Spleen (tissue), 13 donors: ENCODE measurements at places on chromosomes 11 and 22. TPM values are rescaled to one million over a fixed set of nuclear protein-coding genes. Genes with fewer than 3 reads are reported as not detected.
A peak's percentile ranks its signal among the peaks of the same experiment; 100 is the strongest.

- H3K27me3 ChIP-seq = no peaks in the 10 kb centered on the region
- H3K4me3 ChIP-seq = no peak overlapping the region
- no peak for DNase-seq
Measured at GRCh38 chr22:38163844-38164550, 17.6 kb downstream of the PLA2G6 start.

DNA sequence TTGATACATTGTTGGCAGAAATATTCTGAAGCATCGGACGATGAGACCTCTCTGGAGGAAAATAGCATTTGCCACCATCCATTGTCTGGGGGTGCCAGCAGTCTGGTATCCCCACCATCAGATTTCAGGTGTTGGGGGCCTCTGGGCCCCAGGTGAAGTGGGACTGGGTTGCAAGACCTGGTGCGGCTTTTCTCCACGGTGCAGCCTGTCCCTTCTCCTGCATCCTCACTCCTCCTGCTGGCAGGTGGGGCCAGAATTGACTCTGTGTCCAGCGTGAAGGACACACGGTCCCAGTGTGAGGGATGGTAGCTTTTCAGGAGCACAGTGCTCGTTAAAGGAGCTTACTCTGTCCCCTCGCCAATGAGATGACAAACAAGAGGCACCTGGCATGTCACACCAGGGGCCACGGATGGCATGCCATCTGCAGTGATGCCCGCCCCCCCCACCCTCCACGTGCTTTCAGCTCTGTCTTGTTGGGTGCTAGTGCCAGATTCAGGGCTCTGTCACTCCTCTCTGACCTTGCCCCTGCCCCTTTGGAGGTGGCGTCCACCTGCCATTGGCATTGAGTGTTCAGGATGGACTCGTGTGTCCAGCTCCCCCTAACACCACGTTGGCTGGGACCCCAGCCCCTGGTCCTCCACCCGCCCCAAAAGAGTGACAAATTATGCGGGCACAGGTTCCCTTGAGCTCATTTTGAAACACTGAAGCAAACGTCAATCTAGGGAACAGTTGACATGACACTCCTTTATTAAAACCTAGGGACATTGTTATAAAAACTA is 62.4 kb downstream of the PARVG start:
- H3K36me3 ChIP-seq = no peaks in the 10 kb centered on the region
- H3K27ac ChIP-seq = no peak overlapping the region
- no peak overlapping the region for H3K4me3 ChIP-seq
- H3K27me3 ChIP-seq = peaks cover 25% of the 10 kb centered on the region
- H3K4me1 ChIP-seq = no peaks in the 10 kb centered on the region
- DNase-seq = no peak

GRCh38 chr22:35324762-35325161 is 25.1 kb downstream of the TOM1 start:
- DNase-seq = no peak
- no peaks in the 10 kb centered on the region for H3K27me3 ChIP-seq
- H3K27ac ChIP-seq = no peak overlapping the region
- peaks cover 28% of the 10 kb centered on the region for H3K4me1 ChIP-seq
- no peak overlapping the region for H3K4me3 ChIP-seq

- peaks cover 68% of the 10 kb centered on the region for H3K27me3 ChIP-seq
- peaks cover 25% of the 10 kb centered on the region for H3K4me1 ChIP-seq
- no peak overlapping the region for H3K27ac ChIP-seq
- H3K36me3 ChIP-seq = no peaks in the 10 kb centered on the region
- DNase-seq = no peak
Measured at GRCh38 chr22:44332946-44333345, 20.2 kb upstream of the SHISAL1 start.

- H3K4me1 ChIP-seq = no peaks in the 10 kb centered on the region
- DNase-seq = peak; percentile 83
- H3K4me3 ChIP-seq = no peak overlapping the region
- no peak overlapping the region for H3K27ac ChIP-seq
Measured at GRCh38 chr11:47328449-47329390, 23.8 kb downstream of the MYBPC3 start.

DNA sequence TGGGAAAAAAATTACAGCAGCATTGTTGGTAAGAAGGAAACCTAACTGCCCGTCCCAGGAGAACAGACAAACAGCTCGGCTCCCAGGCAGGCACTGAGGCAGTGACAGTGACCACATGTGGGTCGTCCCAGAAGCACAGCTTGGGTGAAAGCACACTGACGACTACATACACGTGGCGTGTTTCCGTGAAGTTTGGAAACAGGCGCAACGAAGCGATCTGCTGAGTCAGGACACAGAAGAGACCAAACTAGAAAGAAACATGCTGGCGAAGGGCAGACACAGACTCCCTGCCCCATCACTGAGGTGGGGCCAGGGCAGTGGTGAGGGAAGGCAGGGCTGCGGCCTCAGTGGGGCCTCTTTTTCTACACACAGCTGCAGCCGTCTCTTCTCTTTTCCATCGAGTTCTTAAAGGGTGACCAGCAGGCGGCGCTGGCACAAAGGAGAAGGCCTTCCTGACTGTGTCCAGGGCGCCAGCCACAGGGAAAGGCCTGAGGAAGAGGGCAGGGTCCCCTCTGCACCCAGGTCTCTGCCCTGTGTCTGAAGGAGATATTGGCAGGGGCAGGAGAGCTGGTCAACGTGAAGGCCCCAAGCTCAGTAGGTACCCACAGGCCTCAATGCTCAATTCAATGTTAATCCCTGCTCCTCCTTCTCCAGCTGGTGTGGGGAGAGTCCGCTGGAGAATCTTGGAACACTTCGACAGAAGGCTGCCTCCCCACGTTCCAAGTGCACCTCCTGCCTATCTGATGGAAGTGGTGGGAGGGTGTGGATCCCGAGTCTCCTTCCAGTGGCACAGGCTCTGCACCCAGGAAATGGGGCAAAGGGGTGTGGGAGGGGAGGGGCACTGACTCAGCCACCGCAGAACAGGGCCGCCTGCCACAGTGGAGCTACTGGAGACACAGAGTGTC is 19.9 kb downstream of the CARS1 start:
- no peaks in the 10 kb centered on the region for H3K36me3 ChIP-seq
- DNase-seq = peak; percentile 86
- H3K27me3 ChIP-seq = no peaks in the 10 kb centered on the region
- H3K27ac ChIP-seq = no peak overlapping the region
- H3K4me3 ChIP-seq = no peak overlapping the region

DNA sequence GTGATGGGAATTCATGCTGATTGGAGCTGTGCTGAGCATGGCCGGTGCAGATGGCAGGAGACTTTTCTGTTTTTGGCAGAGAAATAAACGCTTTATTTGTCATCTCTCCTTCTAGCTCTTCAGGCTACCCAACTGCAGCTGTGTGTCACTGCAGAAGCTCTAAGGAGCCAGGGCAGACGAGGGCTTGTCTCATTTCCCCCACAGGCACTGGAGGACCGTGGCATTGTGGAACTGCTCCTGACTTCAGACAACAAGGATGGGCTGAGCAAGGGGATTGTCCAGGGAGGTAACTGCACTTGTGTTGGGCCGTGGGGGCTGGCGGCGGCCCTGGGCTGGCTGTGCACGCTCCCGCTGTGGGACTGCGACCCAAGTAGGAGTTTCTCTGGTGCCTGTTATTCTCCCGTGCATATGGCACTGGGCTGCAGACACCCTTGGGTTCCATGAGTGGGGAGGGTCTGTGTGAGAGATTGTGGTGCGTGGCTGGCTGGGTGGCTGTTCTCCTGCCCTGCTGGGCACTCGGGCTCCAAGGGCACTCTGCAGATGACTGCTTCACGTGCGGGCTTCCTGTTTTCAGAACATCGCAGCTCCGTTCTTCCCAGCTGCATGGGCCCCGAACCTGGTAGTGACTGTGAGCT is 27.2 kb downstream of the GLB1L2 start:
- no peak overlapping the region for H3K4me3 ChIP-seq
- H3K27me3 ChIP-seq = peaks cover 36% of the 10 kb centered on the region
- no peak overlapping the region for H3K27ac ChIP-seq
- no peaks in the 10 kb centered on the region for H3K36me3 ChIP-seq
- DNase-seq = no peak
- H3K4me1 ChIP-seq = peaks cover 9% of the 10 kb centered on the region

GRCh38 chr11:94793822-94794221 is 25.7 kb downstream of the AMOTL1 start:
- peak overlapping the region; percentile 56 for H3K27ac ChIP-seq
- no peak for DNase-seq
- H3K4me1 ChIP-seq = peaks cover 35% of the 10 kb centered on the region
- no peaks in the 10 kb centered on the region for H3K27me3 ChIP-seq

DNA sequence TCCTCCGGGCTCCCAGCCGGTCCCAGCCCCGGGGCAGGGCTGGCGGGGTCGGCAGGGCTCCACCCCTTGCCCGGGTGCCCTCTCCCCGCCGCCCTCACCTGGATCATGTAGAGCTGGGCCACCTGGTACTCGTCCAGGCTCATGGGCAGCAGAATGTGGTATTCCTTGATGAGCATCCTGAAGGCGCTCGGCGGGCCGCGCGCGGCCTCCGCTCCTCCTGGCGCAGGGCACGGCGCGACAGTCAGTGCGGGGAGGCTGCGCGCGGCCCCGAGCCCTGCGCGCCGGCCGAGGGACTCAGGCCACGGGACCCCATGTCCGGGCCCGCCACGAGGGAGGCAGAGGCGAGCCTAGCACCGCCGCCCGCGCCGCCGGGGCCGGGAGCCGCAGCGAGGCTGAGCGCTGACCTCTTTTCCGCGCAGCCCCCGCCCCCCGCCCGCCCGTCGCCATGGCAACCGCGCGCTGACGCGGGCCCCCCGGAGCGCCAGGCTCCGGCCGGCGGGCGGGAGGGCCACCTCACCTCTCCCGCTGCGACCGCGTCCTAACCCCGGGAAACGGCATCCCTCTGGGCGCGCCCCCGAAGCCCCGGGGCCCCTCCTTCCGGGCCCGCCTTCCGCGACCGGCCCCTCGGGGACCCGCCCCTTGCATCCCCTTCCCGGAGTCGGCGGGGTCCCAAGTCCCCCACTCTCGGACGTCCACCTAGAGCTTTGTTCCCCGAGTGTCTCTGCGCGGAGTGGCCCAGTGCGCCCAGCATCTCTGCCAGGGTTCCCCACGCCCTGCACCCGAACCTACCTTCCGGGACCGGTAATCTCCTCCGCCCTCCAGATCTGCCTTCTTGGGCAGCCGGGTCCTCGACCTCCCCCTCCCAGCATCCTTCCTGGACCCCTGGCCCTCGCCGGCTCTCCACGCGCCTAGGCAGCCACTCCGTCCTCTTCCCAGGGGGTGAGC is 886 bp downstream of the PITPNM1 start:
- H3K36me3 ChIP-seq = peaks cover 50% of the 10 kb centered on the region
- peak; percentile 88 for DNase-seq
- H3K4me1 ChIP-seq = peaks cover 51% of the 10 kb centered on the region
- peak overlapping the region; percentile 97 for H3K27ac ChIP-seq
- no peaks in the 10 kb centered on the region for H3K27me3 ChIP-seq

- no peaks in the 10 kb centered on the region for H3K36me3 ChIP-seq
- DNase-seq = peak; percentile 50
- H3K27ac ChIP-seq = no peak overlapping the region
- H3K4me3 ChIP-seq = no peak overlapping the region
Measured at GRCh38 chr11:1942558-1943260, 4.4 kb upstream of the MRPL23 start.

- no peak overlapping the region for H3K4me3 ChIP-seq
- H3K4me1 ChIP-seq = peaks cover 7% of the 10 kb centered on the region
- no peaks in the 10 kb centered on the region for H3K27me3 ChIP-seq
Measured at GRCh38 chr11:63737718-63738117, 30.9 kb downstream of the ZFTA start.

- H3K4me1 ChIP-seq = no peaks in the 10 kb centered on the region
- H3K27ac ChIP-seq = no peak overlapping the region
- no peak overlapping the region for H3K4me3 ChIP-seq
- DNase-seq = peak; percentile 27
- no peaks in the 10 kb centered on the region for H3K27me3 ChIP-seq
Measured at GRCh38 chr11:60867871-60868681, 734 bp downstream of the ZP1 start.

DNA sequence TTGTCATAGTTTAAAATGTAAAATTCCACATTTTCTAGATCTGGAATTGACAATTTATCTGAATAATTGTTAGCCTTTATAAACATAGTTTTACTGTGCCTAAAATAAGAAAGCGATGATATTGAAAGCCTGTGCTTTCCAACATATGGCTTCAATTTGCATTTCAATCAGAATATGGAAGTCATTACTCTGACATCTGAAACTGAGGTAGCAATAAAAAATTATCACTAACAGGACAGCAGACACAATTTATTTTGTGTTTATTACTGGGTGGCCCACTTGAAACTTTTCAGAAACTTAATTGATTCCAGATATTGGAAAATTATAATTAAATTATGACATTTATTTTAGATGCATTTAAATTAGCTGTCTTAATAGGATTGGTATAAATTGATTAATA is 78.5 kb downstream of the TMEM135 start:
- H3K27me3 ChIP-seq = no peaks in the 10 kb centered on the region
- no peak for DNase-seq
- H3K27ac ChIP-seq = no peak overlapping the region
- H3K36me3 ChIP-seq = no peaks in the 10 kb centered on the region

DNA sequence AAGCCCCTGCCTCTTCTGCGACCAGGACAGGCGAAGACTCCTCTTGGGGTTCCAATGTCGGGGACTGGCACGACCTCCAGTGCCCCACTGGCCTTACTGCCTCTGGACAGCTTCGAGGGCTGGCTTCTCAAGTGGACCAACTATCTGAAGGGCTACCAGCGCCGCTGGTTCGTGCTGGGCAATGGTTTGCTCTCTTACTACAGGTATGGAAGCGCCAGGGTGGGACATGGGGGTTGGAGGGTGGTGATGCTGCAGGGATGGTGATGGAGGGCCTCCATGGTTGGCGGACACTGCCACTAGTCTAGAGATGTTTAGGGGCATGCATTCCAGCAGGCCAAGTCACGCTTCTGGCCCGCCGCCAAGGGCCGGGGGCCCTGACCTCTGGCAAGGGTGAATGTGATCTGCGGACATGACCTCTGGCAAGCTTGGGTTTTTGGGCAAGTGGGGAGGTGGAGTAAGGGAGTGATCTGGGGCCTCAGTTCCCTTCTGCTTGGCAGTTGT is 727 bp downstream of the OSBP2 start:
- DNase-seq = peak; percentile 71
- no peaks in the 10 kb centered on the region for H3K4me1 ChIP-seq
- no peaks in the 10 kb centered on the region for H3K36me3 ChIP-seq
- peaks cover 24% of the 10 kb centered on the region for H3K27me3 ChIP-seq
- peak overlapping the region; percentile 39 for H3K27ac ChIP-seq

The PDGFD gene
- total RNA-seq = 2.6 TPM

The MYOD1 gene
- not detected for total RNA-seq

The OR8G5 gene
- not detected for total RNA-seq

The ADAMTS15 gene
- total RNA-seq = 3.1 TPM

The ANKK1 gene
- total RNA-seq = 0.26 TPM

The TOMM22 gene
- total RNA-seq = 28.6 TPM
